Neural progenitor cell (in vitro differentiated cells): ENCODE measurements at places on chromosomes 4 and X.
A peak's percentile ranks its signal among the peaks of the same experiment; 100 is the strongest.

GRCh38 chr4:38696697-38697096 is 32.7 kb downstream of the KLF3 start:
- no peak for DNase-seq

- no peak for DNase-seq
Observed at GRCh38 chrX:110532581-110532931, 173.9 kb downstream of the RTL9 start.

GRCh38 chr4:131002132-131002531 is 1906.2 kb downstream of the C4orf33 start:
- DNase-seq = no peak

- DNase-seq = no peak
Observed at GRCh38 chrX:79290596-79290995, 76.5 kb downstream of the ITM2A start.

- DNase-seq = peak; percentile 4
Observed at GRCh38 chr4:29037501-29037900, 1682.7 kb upstream of the PCDH7 start.

- DNase-seq = no peak
Observed at GRCh38 chrX:1239681-1240142, 27.3 kb upstream of the CRLF2 start.

DNA sequence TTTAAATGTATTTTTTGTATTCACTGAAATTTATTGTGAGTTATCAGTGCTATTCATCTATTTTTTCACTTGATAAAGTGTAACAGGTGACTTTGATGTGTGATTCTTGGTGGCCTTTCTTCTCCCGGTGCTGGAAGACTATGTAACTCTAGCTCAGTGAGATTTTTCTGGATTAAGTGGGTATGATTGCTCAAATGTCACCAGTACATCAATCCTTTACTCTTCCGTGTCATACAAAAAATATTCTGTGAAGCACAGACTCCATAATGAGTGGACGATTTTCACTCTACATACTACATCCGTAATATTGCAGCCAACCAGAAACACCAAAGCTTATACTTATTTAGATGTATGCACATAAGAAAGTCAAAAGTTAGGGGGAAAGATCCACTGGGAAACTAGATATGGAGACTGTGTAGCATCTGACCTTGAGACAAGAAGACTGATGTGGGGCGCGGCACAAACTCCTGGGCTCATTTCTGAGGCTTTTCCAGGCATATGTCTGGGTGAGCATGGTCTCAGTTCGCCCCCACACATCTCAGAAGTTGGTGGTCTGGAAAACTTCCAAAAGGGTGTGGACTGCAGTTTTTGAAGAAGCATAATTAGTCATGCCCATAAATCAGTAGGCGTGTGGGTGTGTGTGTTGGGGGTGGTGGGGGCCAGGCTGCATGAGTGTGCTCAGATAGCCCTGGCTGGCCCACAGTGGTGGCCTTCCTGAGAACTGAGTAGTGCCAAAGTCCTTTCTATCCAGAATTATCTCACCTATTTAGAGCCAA is 53.9 kb upstream of the TENM3 start:
- DNase-seq = no peak

DNA sequence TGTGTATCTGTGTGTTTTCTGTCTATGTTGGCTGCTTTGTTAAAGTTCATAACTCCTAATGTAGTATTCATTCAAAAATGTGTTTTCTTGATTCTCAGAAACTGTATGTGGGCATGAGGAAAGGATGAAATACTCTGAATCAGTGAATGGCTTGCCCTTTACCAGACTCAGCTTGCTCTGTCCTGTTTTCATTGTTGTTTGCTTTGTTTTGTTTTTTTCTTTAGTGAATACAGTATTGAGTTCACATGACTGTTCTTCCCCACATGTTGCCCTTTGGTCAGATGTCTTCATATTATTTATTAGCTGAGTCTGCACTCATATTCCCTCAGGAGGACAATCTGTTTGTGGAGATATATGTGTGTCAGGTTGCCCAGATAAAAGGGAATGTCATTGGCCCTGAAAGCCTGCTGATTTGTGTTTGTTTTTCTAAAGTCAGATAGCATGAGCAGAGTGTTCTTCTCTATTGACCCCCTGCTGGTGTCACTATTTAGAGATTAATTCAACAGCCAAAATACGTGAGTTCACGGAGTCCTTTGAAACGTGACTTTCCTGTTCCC is 1184.4 kb downstream of the RPA4 start:
- DNase-seq = peak; percentile 32

- DNase-seq = peak; percentile 47
Observed at GRCh38 chr4:106238820-106239420, 77.1 kb downstream of the TBCK start.

- no peak for DNase-seq
Observed at GRCh38 chrX:66176134-66176533, 12.1 kb downstream of the HEPH start.

DNA sequence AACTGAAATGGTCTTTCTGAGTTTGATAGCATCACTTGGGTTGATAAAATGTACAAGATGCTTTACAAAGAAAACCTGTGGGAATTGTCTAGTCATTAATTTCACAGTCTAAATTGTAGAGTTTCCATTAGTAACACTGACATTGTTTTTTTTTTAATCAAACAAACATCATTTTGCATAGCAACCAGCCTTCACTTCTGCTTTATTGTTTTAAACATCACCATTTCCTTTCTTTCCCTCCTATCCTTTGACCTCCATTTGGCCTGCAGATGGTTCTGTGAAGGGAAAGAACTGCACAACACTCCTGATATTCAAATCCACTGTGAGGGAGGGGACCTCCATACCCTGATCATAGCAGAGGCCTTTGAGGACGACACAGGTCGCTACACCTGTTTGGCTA is 171.1 kb downstream of the PALLD start:
- DNase-seq = no peak

DNA sequence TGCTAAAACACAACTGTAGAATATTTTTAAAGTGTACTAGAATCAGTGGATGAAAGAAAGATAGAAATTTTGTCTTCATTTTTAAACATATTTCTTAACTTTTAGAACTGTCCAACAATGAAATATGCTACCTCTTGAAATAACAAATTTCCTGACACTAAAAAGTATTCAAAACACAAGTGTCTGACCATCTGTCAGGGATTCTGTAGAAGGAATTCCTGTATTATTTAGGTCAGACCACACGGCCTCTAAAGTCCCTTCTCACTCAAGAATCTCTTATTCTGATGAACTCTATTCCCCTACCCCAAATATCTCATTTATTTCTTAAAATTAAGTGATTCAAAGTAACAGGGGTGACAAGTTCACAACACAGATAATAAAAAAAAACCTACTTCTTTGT is 99.1 kb downstream of the MAML3 start:
- DNase-seq = no peak

- DNase-seq = peak; percentile 18
Observed at GRCh38 chr4:146134761-146135445, 40.6 kb upstream of the LSM6 start.

DNA sequence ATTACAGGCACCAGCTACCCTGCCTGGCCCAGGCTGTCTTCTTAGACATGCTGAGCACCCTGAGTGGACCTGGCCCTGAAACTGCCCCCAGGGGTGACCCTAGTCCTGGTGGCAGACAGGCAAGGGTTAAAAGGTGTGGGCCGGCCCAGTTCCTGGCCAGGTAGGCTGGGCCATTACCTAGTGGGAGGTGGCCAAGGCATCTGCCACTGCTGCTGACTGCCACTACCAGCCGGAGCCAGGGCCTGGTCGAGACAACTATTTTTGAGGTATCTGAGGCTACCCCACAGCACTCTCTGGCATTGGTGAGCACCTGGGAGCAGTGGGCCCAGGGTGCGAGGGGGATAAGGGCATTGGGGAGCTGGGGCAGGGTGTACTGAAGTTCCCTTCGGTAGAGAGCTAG is at the start of gene CCDC120:
TSS of gene CCDC120 (plus strand) at position 206 of the 400 bp plus-strand sequence. CDS start 3,043 bp downstream, outside the sequence.
- no peak for DNase-seq

DNA sequence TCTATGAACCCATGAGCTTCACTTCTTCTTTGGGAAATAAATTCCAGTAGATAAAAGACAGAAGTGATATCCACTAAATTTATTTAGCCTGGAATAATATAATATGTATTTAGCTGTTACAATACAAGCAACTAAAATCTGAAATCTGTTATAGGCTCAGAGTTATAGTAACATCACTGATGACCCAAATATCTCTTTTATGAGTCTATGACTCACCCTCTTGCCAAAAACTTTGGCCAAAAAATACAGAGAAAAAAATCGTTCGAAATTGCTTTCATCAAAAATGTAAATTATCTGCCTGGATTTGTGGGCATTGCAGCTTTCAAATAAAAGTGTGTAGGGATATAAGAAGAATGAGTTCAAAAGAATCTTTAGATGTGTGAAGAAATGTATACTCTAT is 89.4 kb upstream of the DKK2 start:
- DNase-seq = no peak

- DNase-seq = no peak
Observed at GRCh38 chrX:118126286-118126685, 9.7 kb upstream of the KLHL13 start.

DNA sequence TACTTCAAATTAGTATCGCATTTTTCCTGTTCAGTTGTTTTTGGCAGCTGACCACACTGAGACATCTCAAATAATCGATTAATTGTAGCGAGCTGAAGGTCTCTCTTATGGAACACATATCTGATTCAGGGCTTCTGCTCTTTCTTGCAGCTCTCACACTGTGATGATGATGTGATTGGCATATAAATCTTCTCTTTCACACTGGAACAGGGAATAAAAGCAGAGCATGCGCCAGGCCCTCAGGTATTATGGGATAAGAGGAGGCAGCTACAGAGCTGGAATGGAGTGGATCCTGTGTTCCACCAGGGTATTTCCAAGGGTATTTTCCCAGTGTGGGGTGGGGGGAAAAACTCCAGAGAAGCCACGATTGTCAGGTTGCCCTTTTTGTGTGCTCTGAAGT is 265.4 kb upstream of the CASK start:
- no peak for DNase-seq

- no peak for DNase-seq
Observed at GRCh38 chr4:113866611-113867010, 105.1 kb upstream of the CAMK2D start.

DNA sequence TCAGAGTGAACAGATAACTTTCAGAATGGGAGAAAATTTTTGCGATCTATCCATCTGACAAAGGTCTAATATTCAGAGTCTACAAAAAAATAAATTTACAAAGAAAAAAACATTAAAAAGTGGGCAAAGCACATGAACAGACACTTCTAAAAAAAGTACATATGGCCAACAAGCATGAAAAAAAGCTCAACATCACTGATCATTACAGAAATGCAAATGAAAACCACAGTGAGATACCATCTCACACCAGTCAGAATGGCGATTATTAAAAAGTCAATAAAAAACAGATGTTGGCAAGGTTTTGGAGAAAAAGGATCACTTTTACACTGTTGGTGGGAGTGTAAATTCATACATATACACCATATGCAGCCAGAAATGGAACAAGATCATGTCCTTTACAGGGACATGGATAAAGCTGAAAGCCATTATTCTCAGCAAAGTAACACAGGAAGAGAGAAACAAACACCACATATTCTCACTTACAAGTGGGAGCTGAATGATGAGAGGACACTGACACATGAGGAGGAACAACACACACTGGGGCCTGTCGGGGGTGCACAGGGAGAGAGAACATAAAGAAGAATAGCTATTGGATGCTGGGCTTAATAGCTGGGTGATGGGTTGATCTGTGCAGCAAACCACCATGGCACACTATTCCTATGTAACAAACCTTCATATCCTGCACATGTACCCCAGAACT is 41.6 kb upstream of the ITM2A start:
- no peak for DNase-seq

- no peak for DNase-seq
Observed at GRCh38 chr4:7207628-7208231, 15.4 kb downstream of the SORCS2 start.

DNA sequence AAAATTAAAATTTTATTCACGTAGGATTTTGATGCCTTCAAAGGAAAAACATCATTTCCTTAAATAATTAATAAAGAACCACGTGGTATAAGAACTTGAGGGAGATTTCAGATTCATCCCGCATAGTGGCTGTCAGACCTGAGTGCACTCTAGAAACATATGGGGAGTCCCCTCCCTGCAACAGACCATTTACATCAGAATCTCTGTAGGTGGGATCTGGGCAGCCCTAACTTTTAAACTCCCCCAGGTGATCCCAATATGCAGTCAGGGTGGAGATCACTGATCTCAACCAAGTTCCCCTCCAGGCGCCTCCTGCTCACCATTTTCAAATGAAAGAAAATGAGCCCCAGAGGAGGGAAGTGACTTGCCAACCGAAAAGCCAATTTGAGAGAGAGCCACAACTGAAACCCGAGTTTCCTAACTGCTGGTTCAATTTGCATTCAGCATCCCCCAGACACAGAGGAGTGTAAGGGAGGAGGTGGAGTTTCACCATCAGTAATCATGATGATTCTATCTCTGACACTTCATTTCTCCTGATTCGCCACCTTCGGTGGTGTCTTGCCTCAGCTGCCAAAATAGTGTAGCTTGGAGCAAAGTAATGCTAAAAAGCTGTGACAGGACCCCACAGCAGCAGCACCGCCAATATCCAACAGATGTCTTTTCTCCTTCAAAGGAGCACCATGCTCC is 11.4 kb downstream of the RNF150 start:
- no peak for DNase-seq

DNA sequence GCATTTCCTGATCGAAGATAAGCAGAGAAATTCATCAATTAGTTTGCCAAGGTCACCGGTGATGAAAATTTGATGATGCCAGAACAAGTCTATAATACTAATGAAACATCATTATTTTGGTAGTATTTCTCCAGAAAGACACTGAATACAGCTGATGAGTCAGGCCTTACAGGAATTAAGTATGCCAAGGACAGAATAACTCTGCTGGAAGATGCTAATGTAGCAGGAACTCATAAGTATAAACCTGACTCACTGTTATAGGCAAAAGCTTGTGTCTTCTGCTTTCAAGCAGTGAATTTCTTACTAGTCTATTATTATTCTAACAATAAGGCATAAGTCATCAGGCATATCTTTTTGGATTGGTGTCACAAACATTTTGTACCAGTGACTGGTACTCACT is 1825.1 kb upstream of the IGFBP7 start:
- no peak for DNase-seq

GRCh38 chrX:29528281-29528680 is 687.1 kb upstream of the MAGEB2 start:
- no peak for DNase-seq

- DNase-seq = peak; percentile 64
Observed at GRCh38 chr4:98939892-98940298, 11.0 kb upstream of the EIF4E start.
